Fibroblast of skin of scalp (primary cell): ENCODE measurements at places on chromosomes 4 and X.

DNA sequence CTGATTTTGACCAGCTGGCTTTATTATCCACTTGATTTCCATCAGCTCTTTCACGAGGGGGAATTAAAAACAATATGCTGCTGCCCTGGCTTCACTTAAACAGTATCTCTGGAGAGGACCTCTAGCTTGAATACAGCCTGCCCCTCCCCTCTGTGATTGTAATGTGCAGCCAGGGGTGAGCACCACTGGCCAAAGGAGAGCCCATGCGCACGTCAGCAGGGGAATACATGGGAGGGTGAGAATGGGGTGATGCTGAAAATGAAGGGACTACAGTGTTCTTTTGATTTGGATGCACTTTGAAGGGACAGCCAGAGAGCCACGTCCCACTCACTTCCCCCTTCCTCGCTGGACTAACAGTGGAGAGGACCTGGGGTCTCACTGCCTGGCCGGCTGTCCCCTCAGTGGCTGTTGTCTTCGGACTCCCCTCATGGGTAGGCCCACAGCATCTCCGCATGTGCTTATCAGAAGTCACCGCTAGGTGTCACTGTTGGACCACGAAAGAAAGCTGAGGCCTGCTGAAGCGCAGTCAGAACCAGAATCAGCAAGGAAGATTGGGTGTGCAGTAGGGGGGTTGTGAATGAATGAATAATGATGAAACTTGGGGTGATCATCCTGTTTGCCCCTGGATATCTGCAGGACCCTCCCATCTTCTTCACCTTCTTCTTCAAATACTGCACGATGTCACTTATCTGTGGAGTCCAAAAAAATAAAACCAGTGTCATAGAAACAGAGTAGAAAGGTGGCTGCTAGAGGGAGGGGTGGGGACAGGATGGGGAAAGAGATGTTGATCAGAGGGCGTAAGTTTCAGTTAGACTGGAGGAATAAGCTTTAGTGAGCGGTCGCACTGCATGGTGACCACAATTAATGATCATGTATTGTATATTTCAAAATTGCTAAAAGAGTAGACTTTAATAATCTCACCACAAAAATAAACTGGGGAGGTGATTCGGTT is 32.8 kb downstream of the CLCN4 start:
- DNase-seq: peak; percentile 58

GRCh38 chr4:156496797-156497196 is 474.8 kb downstream of the PDGFC start:
- peak; percentile 65 for DNase-seq

DNA sequence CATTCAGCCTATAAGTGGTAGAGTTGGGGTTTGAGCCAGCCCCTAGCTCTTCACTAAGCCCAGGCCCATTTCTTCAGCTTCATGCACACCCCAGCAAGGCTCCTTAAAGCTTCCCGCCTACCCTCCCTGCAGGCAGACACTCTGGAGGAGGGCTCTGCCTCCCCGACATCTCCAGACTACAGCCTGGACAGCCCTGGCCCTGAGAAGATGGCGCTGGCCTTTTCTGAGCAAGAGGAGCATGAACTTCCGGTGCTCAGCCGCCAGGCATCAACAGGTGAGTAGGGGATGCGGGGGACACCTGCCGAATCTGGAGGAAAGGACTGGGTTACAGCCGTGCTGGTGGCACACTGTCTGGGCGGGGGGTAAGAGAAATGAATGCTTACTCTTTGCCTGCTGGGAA is 11.1 kb downstream of the SASH3 start:
- DNase-seq: no peak

DNA sequence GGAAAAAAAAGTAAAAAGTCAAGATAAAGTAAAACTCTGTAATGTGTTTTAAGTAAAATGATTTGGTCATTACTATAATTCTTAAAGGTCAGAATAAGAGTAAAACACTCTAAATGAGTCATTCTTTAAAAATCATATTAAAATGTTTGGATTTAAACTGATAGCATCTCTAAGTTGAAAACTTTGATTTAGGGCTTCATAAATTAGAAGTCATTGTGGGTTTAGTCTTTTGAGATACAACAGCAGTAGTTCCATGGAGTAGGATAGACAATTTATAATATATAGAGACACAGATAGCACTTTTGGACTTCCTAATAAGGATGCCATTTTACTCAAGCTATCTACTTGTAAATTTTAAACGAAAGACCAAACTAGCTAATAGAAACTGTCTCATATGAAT is 77.1 kb upstream of the PABPC4L start:
- DNase-seq: no peak

GRCh38 chr4:24003496-24003895 is 113.6 kb upstream of the PPARGC1A start:
- peak; percentile 30 for DNase-seq

DNA sequence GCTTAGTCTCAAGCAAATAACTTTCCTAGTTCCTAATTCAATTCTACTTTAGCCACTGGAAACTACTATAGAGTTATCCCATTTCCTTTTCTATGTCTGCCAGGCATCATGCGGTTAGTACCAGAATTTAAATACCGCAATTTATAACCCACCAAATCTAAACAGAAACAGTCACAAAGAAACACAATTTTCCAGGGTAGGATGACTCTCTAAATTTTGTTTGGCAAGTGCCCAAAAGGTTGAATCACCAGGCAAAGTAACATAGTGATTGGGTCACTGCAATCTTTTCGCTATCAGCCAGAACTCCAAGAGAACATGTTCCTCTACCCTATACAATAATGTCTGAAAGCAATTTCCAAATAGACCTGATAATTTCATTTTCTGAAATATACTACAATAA is 240.2 kb upstream of the GRIA3 start:
- no peak for DNase-seq

DNA sequence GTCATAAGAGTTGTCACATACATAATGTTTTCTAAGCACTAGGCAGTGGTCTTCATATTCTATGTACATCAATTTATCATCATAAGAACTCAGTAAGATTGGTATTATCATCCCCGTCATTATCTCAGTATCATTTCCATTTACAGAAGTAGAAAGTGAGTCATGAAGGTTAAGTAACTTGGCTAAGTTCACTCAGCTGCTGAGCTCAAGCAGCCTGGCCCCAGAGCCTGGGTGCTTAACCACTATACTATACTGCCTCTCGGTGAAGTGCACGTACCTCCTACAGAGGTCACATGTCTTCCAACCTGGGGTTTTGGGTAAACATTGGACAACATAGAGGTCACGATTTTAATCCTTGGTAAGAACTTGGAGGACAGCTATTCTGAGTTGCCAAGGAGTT is 161.5 kb upstream of the GATB start:
- DNase-seq: no peak

GRCh38 chrX:103800318-103800717 is 23.7 kb downstream of the PLP1 start:
- DNase-seq: no peak

GRCh38 chrX:154019061-154019621 is 561 bp downstream of the IRAK1 start:
- DNase-seq: no peak

GRCh38 chr4:139177869-139178619 is 1.0 kb upstream of the ELF2 start:
- DNase-seq: peak; percentile 96
